Fibroblast of skin of left biceps (primary cell): ENCODE measurements at places on chromosomes 12 and 14.

- no peak for DNase-seq
Observed at GRCh38 chr12:108564724-108565123, 2.3 kb downstream of the ISCU start.

- no peak for DNase-seq
Observed at GRCh38 chr12:131209082-131210070, 255.7 kb downstream of the ADGRD1 start.

GRCh38 chr14:22218728-22219127 lies 370.3 kb downstream of the DAD1 start:
- DNase-seq: no peak

DNA sequence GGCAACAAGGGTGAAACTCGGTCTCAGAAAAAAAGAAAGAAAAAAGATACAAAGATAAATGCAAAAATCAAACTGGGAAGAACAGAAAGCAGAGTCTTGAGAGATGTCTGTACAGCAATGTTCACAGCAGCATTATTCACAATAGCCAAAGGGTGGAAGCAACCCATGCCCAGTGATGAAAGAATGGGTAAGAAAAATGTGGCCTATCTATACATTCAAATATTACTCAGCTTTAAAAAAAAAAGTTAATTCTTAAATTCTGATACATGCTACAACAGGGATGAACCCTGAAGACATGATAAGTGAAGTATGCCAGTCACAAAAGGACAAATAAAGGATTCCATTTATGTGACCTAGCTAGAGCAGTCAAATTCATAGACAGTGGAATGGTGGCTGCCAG lies 33.7 kb downstream of the SPPL3 start:
- no peak for DNase-seq

- DNase-seq: no peak
Observed at GRCh38 chr12:45227316-45228067, 11.6 kb downstream of the ANO6 start.

GRCh38 chr12:124718036-124718435 lies 145.6 kb downstream of the SCARB1 start:
- no peak for DNase-seq

DNA sequence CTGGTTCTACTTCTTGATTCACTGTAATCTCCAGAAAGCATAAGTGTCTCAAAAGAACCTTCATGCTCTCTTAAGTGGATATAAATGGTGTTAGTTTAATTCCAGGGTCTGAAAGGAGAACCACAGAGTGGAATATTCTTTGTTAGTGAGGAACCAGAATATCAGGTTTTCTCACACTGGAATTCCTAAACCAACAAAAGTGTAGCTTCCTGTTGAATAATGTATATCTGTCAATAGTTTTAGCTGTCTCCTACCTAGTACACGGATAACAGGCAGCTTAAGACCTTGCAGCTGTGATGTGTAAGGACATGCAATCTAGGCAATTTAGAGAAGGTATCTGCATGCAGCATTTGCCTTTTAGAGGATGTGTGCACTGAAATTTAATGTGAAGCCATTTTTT lies 24.0 kb downstream of the LRIG3 start:
- no peak for DNase-seq

DNA sequence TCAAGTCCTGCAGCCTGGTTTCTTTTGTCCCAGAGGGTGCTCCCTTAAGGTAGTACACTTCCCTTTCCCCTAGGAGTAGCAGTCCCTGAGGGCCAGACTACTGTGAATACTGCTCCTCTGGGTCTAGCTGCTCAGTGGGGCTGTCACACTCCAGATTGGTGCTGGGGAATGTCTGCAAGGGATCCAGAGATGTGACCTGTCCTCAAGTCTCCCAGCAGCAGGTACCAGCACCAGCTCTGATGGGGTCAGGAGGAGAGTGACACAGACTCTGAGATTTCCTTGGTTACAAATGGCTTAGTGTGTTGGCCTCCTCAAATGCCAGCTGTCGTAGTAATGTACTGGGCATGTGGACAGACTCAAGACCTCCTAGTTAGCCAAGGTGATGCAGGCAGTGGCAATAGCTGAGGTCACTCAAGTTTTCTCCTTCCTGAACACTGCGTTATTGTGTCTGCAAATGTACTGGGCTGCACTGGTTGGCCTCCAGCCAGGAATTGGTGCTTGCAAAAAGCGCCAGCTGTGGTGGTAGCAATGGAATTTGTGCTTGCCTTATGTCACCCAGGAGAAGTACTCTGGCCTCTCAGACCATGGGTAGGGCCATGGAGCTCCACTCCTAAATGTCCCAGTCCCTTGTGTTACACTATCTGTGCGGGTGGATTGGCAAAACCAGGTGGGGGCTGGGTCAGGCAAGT lies 36.4 kb upstream of the AEBP2 start:
- no peak for DNase-seq

DNA sequence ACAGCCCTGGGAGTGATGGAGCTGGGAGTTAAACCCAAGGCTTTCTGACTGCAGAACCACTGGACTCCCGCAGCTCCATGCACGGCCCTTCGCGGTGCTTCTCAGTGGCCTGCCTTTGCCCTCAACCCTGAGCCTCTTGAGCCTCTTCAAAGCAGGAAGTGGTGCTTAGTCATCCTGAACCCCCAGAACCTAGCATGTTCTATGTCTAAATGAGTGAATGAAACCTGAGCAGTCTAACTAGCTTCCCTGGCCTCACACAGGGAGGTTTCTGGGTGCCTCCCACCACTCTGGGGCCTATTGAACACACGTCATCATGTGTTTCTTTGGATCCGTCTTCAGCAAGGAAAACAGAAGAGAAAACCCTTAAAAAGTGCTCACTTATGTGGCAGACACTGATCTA lies 117.9 kb upstream of the SFSWAP start:
- DNase-seq: no peak

- no peak for DNase-seq
Observed at GRCh38 chr14:105118646-105119407, 49.7 kb downstream of the JAG2 start.

DNA sequence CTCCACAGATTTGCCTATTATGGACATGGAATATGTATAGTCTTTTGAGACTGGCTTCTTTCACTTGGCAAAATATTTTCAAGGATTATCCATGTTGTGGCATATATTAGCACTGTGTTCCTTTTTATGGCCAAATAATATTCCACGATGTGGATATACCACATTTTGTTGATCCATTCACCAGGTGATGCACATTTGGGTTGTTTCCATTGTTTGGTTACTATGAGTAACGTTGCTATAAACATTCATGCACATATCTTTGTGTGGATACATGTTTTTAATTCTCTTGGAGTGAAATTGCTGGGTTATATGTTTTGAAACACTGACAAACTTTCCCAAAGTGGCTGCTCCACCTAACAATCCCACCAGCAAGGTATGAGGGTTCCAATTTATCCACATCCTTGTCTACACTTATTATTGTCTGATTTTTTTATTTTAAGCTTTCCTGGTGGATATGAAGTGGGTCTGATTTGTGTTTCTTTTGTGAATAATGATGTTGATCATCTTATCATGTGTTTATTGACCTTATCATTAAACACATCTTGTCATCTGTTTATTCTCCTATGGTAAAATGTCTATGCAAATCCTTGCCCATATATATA lies 116.2 kb upstream of the FRMD6 start:
- DNase-seq: no peak

DNA sequence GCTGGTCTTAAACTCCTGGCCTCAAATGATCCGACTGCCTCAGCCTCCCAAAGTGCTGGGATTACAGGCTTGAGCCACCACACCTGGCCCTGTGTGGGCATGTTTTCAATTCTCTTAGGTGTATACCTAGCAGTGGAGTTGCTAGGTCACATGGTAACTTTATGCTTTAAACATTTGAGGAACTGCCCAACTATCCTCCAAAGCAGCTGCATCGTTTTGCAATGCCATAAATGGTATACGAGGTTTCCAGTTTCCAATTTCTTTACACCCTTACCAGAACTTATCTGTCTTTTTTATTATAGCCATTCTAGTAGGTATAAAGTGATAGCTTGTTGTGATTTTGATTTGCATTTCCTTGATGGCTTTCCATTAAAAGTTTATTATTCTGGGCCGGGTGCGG lies 25.1 kb downstream of the RBMS2 start:
- DNase-seq: no peak

GRCh38 chr12:82207556-82207955 lies 150.6 kb downstream of the CCDC59 start:
- no peak for DNase-seq

- DNase-seq: no peak
Observed at GRCh38 chr12:56661560-56661959, 15.8 kb upstream of the ATP5F1B start.

GRCh38 chr12:89230376-89231315 lies 121.7 kb downstream of the DUSP6 start:
- no peak for DNase-seq

GRCh38 chr12:21169878-21170472 lies 39.0 kb downstream of the SLCO1B1 start:
- DNase-seq: no peak

GRCh38 chr14:89617481-89618329 lies 200.7 kb upstream of the FOXN3 start:
- DNase-seq: no peak

DNA sequence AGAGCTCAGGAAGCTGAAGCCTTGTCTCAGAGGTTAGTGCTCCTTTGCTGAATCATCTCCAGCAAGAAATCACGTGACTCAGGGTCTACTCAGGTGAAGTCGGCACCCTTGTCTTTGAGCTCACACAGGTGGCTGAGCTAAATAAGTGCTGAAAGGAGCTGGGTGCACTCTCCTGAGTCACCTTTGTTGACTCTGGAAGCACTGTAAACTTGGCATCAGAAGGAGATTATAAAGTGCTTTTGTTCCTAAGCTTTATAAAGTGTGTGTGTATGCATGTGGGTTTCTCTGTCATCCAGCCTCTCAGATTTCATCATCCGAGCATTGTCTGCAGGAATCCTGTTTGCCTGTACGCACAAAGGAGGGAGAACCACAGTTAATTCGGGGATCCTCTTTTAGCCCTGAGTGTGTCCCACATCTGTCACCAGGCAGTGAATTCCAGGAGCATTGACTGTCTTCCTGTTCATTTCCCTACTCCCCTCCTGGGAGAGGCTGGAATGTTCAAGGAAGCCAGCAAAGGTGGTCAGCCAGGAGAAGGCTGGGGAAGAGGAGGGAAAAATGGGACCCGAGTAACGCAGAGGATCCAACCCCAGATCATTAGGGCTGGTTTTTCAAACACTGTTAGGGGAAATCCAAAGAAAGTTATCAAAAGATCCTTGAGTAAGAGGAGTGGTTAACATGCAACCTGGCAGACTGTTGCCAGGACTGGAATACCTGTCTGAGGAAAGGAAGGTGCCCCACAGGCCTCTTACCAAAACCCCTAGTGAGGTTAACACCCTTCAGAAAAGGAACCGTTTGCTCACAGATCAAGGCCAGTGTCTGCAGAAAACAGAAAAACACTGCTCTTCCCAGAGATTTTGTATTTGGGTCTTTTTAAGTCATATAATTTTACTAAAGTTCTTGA lies 157.5 kb upstream of the HIF1A start:
- no peak for DNase-seq

DNA sequence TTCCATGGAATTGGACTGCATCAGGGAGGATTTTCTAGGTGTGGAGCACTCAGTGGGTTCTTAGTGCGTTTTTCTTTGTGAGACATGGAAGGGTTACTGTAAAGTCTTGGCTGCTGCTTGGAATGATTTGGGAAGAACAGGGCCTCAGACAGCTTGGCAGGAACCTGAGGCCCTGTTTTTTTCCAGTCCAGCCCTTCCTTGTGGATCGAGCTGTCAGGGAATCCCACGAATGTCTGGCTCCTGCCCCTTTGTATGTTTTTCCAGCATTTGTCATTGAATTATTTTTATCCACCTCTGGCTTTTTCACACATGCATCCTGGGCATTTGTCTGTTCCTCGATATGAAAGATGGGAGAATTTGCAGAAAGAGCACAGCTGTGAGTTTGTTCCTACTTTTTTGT lies 158.5 kb downstream of the TGFB3 start:
- no peak for DNase-seq

GRCh38 chr12:93676408-93677194 lies 574 bp upstream of the CRADD start:
- no peak for DNase-seq

DNA sequence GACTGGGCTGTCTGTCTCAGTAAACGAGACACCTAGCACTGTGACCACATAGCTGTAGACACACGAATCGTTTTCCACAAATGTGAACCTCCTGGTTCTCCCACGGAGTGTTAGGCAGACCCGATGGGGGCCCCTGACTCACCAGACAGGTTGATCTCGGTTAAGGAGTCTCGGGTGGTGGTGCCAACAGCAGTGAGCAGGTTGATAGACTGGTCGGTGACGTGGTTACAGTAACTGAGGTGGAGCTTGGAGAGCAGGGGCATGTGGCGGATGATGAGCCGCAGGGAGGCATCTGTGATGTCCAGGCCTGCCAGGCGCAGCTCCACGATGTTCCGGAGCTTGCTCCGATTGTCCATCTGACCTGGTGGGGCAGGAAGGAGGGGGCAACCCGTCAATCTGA lies 39.8 kb downstream of the RNF34 start:
- no peak for DNase-seq

GRCh38 chr14:102926104-102926503 lies 3.6 kb downstream of the AMN start:
- no peak for DNase-seq

DNA sequence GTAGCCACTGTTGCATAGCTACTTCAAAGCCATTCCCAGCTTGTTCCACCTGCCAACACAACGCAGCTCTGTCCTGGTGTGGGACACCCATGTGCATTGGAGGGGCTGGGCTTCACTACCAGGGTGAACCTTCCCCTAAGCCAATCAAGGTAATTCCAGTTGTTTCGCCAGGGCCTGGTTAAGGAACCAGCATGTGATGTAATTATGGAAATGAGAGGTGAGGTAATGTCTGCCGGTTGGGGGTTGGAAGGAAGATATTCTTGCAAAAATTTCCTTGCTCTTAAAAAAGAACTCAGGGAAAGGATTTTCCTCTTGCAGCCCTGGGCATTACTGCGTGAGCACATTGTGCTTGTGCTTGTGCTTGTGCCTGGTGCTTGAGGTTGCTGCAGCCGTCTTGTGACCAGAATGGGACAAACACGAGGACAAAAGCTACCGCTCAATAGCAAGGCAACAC lies 14.9 kb downstream of the TUBA1C start:
- no peak for DNase-seq

DNA sequence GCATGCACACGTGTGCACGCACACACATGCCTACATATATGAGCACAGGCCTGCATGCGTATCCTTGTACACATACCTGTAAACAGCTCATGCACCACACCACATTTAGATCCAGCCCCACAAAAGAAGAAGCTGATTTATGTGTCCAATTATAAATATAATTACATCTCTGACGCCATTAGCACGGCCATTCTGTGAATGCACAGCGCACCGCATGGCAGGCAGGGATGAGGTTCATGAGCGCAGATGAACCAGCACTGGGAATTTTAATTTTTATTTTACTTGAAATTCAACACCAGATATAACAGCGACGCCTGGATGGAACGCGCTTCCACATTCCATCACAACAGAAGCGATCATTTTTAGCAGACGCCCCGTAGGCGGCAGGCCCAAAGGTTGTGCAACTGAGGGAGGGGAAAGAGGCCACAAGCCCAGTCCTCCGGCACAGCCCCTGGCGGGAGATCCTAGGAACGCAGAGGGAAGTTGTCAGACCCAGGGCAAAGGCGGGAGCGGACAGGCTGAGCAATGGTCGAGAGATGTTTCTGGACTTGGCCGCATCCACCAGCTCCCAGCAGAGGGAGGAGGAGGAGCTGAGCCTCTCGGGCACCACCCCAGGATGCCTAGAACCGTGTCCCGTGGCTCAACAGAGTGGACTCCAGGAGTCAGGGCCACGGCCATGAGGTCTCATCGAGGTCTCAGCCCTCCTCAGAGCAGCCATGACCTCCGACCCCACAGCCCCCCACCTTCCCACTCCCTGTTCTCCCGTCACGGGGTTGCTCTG lies 37.9 kb upstream of the GALNT9 start:
- DNase-seq: no peak

- no peak for DNase-seq
Observed at GRCh38 chr12:43836475-43836989, 651 bp downstream of the TMEM117 start.

GRCh38 chr12:16467272-16467671 lies 119.8 kb downstream of the MGST1 start:
- DNase-seq: no peak
